Inflammatory macrophage (primary cell): ENCODE measurements at places on chromosomes 2 and 18.

DNA sequence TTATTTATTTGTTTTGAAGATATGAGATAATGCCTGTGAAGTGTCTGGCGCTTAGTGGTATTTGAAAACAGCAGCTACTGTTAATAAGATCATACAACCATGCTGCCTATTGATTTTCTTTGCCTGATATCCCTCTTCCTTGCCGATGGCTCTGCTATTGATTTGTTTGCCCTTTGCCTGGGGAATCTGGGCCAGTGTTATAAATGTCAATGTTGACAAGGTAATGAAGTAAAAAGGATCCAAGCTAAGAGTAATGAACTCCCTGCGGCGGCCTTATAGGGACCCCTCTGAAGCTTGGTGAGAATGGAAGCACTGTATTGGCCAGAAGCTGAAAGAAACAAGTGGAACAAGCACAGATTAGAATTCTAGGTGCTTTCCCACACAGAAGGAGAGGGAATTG lies 854.6 kb downstream of the CNTNAP5 start:
- DNase-seq = no peak

GRCh38 chr18:9720327-9720726 lies 12.2 kb downstream of the RAB31 start:
- no peak for DNase-seq

DNA sequence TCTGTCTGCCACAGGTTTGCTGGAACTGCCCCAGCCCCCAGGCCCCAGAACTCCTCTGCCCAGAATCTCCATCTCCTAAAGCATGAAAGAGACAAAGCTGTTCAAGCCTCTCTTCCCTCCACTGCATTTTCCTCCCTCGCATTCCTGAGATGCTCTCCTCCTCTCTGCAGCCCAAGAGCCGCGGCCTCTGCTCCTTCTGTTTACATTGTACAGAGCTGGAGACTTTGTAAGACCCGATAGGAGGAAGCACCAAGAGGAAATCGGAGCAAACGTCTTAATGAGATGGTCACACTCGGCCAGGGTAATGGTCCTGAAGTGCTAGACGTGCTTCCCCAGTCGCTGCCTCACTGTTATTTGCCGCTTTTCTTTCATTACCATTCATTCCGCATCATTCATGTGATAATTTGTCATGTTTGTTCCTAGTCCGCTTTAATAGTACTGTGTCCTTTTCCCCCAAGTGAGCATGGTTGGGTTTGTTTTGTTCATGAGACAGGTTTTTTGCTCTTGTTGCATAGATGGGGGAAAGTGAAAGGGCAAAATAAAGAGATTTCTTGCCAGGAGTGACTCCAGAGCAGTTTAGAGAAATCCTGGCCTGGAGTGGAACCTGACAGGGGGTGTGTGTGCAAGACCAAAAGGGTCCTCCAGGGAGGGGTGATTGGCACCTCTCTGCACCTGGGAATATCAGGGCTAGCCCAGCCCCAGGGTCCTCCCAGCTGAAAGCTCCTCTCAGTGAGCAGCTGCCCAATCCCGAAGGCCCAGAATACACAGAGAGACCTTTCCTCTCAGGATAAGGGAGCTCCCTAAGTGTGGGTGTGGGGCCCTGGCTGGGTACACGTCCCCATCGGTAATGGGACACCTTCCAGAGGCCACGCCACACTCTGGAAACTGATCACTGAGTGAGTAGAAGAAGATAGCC lies 44.9 kb upstream of the ID2 start:
- DNase-seq = no peak

DNA sequence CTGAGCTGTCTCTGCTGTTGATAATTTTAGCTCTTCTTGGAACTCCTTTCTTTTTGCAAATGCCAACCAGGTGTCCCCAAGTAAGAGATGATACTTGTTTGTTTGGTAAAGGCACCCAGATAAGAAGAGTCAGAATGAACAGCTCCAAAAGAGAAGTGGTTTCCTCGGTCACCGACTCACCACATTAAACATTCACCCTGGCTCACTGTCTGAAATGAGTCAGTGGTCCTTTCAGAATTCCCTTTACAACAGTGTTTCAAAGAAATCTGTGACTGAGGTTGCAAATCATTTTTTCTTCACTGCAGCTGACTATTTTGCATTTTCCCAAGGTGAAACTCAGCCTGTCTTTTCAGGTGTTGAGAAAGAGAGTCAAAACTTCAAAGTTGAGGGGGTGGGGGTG lies 16.2 kb upstream of the CXCR4 start:
- DNase-seq = peak; percentile 18

GRCh38 chr18:78595924-78596573 lies 383.6 kb upstream of the SALL3 start:
- DNase-seq = no peak

DNA sequence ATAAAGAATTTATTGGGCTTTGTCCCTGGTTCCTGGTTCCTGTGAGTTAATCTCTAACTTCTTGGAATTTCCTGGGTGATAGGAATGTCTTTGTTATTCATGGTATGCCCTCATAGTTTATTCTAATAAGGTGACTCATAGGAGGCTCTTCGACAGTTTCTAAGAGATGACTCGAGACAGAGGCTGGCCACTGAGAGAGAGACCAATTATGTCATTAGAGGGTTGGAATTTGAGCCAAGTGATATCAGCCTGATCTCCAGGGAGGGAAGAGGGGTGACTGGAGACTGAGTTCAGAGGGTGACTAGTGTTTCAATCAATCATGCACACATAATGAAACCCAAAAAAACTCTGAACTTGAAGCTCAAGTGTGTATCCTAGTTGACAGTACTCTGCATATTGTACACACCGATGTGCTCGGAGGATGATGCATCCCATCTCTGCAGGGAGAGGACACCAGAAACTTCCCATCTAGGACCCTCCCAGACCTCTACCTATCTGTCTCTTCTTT lies 185.7 kb downstream of the MTCL1 start:
- DNase-seq = peak; percentile 4
